WTC11 (cell line): ENCODE measurements at places on chromosomes 1 and 21. TPM values are rescaled to one million over a fixed set of nuclear protein-coding genes. Genes with fewer than 3 reads are reported as not detected.

DNA sequence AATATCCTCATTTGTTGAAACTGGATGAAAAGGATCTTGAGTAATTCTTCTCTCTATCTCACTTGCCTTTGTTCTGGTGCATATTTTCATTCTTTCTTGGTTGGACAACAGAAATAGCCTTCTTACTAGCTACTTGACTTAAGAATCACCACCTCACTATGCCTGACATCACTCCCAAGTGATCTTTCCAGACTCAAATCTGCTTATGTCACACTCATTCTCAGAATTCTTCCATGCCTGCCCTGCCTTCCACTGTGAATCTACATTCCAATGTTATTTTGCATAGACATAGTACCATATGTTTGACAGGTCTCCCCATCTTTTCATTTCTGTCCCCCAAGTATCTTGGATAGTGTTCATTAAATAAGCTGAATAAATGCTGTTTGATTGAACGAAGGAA is 78.5 kb upstream of the DPYD start:
- H3K27ac ChIP-seq: no peak overlapping the region
- no peak overlapping the region for H3K4me3 ChIP-seq
- DNase-seq: no peak
- H3K4me1 ChIP-seq: peaks cover 8% of the 10 kb centered on the region
- no peaks in the 10 kb centered on the region for H3K27me3 ChIP-seq

The TNNI3K gene
- 0.07 to 0.41 TPM in 2 of 3 replicates, not detected in the other for total RNA-seq

DNA sequence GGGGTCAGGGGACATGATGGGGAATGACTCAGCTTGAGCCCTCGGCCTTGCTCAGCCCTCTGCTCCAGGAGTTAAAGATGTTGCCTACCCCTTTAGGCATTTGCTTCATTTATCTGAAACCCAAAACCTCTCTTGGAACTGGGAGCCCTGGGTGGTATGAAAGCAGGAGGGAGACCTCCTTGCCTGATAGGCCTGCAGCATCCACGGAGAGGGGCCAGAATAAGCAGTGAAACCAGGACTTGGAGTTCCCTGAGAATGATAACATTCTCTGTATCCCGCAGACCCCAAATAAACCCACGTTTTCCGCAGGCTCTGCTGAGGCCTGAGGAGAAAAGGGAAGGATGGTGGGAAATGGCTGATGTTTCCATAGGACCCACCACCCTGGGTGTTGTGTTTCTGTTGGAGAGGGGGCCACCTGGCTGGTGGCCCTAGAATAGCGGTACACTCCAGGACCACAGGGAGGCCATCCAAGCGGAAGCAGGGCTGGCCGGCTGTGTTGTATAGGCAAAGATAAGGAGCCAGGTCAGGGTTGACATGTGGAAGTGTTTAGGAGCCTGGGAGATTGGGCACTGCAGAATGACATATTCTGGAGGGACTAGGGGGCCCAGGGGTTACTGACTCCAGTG is 77.4 kb downstream of the FOXD2 start:
- DNase-seq: no peak
- H3K4me3 ChIP-seq: no peak overlapping the region
- H3K4me1 ChIP-seq: no peaks in the 10 kb centered on the region

DNA sequence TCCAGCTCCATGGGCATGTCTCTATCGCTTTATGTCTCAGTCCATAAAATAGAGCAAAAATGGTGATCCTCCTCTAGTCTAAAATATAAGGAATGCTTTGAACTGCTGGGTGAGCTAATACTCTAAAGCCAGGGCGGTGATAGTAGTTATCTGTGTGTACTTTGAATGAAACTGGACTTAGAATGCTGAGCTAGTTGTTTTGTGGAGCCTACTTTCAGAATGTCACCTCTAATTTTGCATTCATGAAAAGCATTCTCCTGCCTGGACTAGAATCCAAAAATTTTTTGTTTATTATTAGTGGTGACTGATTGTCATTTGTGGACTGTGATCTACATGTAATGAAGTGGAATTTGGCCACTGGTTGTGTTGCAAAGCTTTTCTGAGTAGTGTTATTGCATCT is 241.6 kb upstream of the C1orf105 start:
- H3K27ac ChIP-seq: no peak overlapping the region
- DNase-seq: no peak
- no peaks in the 10 kb centered on the region for H3K36me3 ChIP-seq
- H3K27me3 ChIP-seq: no peaks in the 10 kb centered on the region; the same call in 1 of the 2 replicates

- peaks cover 77% of the 10 kb centered on the region for H3K27me3 ChIP-seq
- H3K36me3 ChIP-seq: no peaks in the 10 kb centered on the region
- no peak for DNase-seq
- peaks cover 16% of the 10 kb centered on the region for H3K4me1 ChIP-seq
These were observed 5.9 kb upstream of the TNFSF4 start for GRCh38 chr1:173212952-173213491.

DNA sequence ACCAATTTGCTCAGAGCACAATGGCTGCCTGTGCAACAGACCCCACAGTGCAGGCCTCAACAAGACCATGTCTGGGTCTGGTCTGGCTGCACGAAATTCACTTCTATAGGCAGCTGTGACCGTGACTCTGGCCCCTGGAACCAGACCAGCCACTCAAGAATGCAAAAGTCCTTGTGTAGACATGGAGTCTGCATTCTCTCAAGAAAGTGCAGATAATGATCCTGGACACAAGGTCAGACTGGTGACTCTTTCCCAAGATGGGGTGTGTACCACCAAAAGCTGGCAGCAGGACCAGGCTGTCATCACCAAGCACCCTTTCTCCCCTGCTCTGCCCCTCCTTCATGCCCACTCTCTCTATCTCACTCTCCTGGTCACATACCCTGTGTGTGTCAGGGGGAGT is 7.1 kb upstream of the METTL25B start:
- no peaks in the 10 kb centered on the region for H3K27me3 ChIP-seq
- H3K27ac ChIP-seq: no peak overlapping the region
- peaks cover 36% of the 10 kb centered on the region for H3K36me3 ChIP-seq
- peaks cover 12% of the 10 kb centered on the region for H3K4me1 ChIP-seq
- no peak overlapping the region for H3K4me3 ChIP-seq
- no peak for DNase-seq

DNA sequence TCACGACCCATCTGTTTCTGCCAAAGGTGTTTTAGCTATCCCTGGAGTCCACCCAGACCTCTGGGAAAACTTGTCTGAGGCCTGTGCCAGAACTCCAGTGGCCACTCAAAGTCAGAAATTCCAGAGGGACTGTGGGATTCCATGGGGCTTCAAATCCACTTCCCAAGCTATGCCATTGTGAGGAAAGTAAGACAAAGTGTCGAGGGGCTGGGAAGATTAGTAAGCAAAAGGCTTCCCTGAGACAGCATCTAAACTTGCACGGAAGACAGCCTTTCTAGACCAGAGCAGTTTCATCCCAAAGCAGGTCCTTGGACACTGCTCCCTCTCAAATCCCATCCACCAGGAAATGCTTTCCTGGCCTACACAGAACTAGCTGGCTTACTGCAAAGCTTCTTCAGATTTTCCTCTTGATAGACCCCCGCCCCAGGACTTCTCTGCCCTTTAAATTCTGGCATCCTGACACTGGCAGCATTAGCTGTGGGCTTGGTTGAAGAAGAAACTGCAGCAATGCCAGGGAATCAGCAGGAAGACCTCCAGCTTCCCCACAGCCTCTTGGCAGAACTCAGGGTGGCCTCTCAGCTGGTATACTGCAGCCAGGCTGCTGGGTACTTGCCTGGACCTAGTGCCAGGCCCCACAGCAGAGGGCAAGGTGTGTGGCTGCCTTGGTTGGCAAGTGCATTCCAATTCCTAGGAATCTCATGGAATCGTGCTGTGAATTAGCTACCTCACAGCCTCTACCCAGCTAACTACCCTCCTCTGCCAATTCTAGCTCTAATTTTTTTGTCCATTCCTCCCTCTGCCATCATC is 27.3 kb upstream of the LMX1A start:
- H3K4me3 ChIP-seq: no peak overlapping the region
- DNase-seq: no peak
- H3K27ac ChIP-seq: no peak overlapping the region
- peaks cover 7% of the 10 kb centered on the region for H3K4me1 ChIP-seq

DNA sequence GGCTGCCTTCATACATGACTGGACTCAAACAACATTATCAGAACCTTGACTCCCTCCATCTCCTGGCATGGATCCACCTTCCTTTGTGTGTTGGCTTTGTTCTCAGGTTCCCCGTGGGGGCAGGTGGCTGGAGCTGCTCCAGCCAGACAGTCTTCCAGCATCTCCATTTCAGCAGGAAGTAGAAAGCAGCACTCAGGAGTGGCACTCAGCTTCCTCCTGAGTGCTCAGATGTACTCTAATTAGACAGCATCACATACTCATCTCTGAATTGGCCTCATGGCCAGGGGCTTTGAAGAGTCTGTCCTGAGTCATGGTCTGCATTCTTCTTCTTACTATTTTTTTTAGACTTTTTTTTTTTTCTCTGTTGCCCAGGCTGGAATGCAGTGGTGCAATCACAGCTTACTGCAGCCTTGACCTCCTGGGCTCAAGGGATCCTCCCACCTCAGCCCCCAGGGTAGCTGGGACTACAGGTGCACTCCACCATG is 27.9 kb downstream of the OVAAL start:
- DNase-seq: no peak
- H3K27me3 ChIP-seq: no peaks in the 10 kb centered on the region
- H3K27ac ChIP-seq: no peak overlapping the region
- 0 out of 2 replicates have a peak, but pooled peaks cover 2% of the 10 kb centered on the region for H3K36me3 ChIP-seq

The SDE2 gene
- total RNA-seq: 13.5 to 17.2 TPM (median 14.6 TPM) in 3 replicates

DNA sequence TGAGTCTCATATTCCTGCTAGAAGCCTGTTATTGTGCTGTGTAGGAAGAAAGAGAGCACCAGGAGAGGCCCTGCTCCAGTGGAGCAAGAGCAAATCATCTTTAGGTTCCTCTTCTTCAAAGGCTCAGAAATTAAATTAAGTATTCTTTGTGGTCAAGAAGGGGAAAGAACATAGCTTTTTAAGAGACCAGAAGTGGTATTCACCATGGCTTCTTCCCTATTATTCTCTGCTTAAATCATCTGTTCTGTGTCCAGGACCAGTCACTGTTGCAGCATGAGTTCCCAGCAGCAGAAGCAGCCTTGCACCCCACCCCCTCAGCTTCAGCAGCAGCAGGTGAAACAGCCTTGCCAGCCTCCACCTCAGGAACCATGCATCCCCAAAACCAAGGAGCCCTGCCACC is 1.1 kb downstream of the SPRR1B start:
- peaks cover 12% of the 10 kb centered on the region for H3K4me1 ChIP-seq
- H3K27me3 ChIP-seq: no peaks in the 10 kb centered on the region
- no peak for DNase-seq
- H3K4me3 ChIP-seq: no peak overlapping the region
- no peaks in the 10 kb centered on the region for H3K36me3 ChIP-seq

DNA sequence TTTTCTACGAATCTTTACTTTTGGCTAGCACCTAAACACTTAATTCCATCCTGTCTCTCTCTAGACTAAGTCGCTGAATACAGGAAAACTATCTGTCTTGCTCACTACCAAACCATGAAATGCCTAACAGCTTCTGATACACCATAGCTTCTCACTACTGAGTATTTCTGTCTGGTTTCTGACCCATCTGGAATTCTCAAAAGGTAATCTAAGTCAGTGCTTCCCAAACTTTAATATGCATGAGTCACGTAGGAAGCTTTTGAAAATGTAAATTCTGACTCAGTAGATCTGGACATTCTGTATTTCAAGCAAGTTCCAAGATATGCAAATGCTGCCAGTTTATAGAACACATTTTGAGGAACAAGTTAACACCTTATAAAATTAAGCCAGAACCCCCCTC is 9.2 kb upstream of the OVGP1 start:
- no peaks in the 10 kb centered on the region; the same call in 1 of the 2 replicates for H3K27me3 ChIP-seq
- H3K27ac ChIP-seq: no peak overlapping the region
- peaks cover 39% of the 10 kb centered on the region for H3K36me3 ChIP-seq
- no peak overlapping the region for H3K4me3 ChIP-seq
- H3K4me1 ChIP-seq: no peaks in the 10 kb centered on the region

DNA sequence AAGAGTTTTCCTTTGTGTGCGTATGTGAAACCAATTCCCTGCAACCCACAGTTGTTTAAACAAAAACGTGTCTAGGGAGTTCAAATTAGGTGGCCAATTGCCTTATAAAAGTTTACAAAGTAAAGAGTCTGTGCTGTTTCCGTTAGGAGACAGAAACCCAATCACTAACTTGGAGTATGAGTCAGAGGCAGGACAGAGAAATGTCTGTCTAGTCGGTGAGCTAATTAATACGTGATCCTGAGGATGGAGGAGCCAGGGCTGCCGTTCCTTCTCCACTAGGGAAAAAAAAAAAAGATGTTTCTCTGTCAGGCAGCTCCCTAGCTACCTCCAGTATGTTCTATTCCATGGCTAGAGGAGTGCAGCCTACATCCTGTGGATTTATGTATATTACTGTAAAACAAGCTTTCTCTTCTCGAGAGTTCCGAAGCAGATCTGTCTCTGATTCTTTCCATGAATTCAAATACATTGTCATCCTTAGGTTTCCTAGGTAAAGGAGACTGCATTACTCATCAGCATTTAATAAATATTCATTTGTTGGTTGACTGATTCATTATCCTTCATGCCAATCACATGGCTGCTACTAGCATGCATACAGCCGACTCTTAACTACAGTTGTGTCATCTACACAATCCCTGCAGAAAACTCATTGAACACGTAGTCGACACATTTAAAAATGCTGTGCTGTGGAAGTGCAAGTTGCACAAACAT is 430.6 kb downstream of the KIF26B start:
- H3K36me3 ChIP-seq: no peaks in the 10 kb centered on the region
- peaks cover 6% of the 10 kb centered on the region; the same call in 1 of the 2 replicates for H3K4me1 ChIP-seq
- DNase-seq: no peak
- 0 out of 2 replicates have a peak overlapping the region, but pooled peaks have one; percentile 8 for H3K27ac ChIP-seq
- no peak overlapping the region for H3K4me3 ChIP-seq

DNA sequence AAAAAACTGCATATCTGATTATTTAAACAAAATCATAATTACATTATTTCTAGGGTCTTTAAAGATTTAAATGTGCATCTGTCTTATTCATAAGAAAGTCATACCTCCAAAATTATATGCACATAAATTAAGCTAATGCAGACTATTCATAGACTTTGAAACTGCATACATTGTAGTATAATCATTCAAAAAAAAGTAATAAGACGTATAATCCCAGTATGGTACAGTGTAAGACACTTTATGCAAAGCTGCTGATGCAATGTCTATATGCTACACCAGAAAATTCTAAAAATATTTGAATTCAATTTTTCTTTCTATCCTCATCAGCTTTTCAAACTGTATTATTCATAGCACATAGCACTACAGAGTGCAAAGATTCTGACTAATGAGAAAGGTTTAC is 22.0 kb downstream of the BRINP3 start:
- no peaks in the 10 kb centered on the region for H3K27me3 ChIP-seq
- H3K27ac ChIP-seq: no peak overlapping the region
- H3K4me1 ChIP-seq: peaks cover 6% of the 10 kb centered on the region; the same call in 1 of the 2 replicates
- no peak for DNase-seq
- no peaks in the 10 kb centered on the region for H3K36me3 ChIP-seq
